ENCODE measurements at places on chromosomes 11 and 22. TPM values are rescaled to one million over a fixed set of nuclear protein-coding genes. Genes with fewer than 3 reads are reported as not detected.
A peak's percentile ranks its signal among the peaks of the same experiment; 100 is the strongest.

ADAMTS8 gene
- not detected for total RNA-seq

GRCh38 chr11:120972621-120973020 is 51.3 kb upstream of the TBCEL start:
- DNase-seq = no peak

OR8D4 gene
- total RNA-seq = not detected

MYRF gene
- 0.27 TPM for total RNA-seq

CLMP gene
- total RNA-seq = not detected

GRCh38 chr22:24695561-24696511 is 78.7 kb downstream of the PIWIL3 start:
- no peak for DNase-seq

GRCh38 chr11:27129686-27130085 is 89.1 kb downstream of the BBOX1 start:
- DNase-seq = no peak

DNA sequence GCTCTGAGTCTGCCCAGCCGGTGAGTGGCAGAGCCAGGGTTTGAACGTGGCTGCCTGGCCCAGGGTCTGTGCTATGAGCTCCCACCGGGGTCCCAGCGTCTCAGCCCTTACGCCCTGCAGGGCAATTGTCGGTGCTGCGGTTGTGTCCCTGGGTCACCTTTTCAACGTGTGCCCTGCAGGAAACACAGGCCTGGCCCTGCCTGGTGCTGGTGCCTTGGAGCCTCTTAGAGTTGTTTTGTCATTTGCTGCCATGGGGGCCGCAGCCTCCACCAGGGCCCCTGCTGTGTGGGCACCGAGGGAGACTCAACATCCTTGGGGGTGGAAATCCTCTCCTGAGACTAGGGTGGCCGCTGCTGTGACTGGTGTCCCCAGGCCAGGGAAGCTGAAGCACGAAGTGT is 50.6 kb upstream of the SLC22A12 start:
- DNase-seq = no peak

GRCh38 chr11:109958821-109959166 is 134.4 kb upstream of the ZC3H12C start:
- DNase-seq = no peak

- DNase-seq = peak; percentile 72
Observed at GRCh38 chr11:118914987-118915386, 10.7 kb downstream of the BCL9L start.

DNA sequence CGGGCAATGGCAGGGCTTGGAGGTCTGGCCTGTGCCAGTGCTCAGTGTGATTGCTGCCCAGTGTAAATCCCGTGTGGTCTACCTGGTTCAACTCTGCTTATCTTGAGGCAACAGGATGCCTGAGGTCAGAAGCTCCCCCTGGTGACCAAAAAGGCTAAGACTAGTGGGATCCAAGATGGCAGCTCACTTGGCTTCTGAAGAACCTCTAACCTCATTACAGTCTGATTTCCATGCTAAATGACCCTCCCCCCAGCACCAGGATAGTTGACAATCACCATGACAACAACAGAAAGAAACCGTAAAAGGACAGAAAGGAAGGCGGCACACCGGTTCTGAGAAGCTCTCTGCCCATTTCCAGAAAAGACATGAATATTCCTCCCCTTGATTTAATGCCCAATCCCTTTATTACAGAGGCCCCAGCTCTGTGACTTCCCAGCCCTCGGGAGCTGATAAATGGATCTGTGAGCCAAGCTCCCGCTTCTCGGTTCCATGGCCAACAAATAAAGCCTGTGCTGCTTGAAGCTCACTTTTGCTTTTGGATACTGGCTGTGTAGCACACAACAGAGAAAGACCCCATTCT is 398.4 kb downstream of the CTTN start:
- no peak for DNase-seq

DNA sequence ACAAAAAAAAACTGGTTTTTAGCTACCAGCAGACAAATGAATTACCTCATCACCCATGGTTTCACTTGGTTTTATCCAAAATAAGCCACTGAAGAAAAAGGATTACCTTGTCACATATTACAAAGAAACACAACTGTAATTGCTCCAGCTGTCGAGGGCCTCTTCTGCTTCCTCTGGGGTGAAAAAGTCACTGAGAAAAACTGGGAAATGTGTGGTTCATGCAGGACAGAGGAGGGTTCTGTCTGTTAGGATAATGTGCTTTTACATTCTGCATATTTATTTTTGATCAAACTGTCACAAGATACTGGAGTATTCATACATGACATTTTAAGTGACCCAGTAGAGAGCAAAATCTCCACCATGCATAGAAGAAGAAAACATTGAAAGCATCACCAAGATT is 211.7 kb downstream of the NAV2 start:
- no peak for DNase-seq

GRCh38 chr11:32105871-32106560 is 15.1 kb downstream of the RCN1 start:
- no peak for DNase-seq

GSTT2B gene
- total RNA-seq = not detected

GRCh38 chr11:122198291-122198983 is 82.4 kb upstream of the BLID start:
- DNase-seq = no peak

TMEM151A gene
- total RNA-seq = 0.17 TPM

- no peak for DNase-seq
Observed at GRCh38 chr22:17627961-17628405, 566 bp downstream of the ATP6V1E1 start.

DNA sequence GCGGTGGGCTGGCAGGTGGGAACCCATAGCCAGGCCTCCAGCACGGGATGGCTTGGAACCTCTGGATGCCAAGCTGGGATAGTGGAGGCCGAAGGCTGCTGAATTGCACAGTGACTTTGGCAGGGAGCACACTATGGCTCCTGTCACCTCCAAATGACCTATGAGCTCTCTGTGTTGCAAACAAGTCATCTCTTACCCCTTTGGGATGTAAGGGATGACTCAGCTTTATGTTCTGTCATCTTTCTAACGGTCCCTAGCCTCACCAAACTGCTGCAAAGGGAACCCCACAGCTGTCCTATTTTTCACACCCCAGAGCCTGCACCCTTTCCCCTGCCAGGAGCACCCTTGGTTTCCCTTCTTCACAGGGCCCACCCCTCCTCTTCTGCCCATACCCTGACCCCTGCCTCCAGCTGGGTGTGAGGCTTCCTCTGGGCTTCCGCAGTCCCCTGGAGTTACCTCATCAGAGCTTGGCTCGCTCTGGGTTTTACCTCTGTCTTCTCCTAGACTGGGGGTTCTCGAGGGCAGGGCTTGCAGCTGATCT is 2.7 kb upstream of the SCUBE1 start:
- DNase-seq = no peak

- no peak for DNase-seq
Observed at GRCh38 chr11:72278905-72279304, 34.9 kb upstream of the PHOX2A start.

ISX gene
- total RNA-seq = not detected

TPBGL gene
- not detected for total RNA-seq

GRCh38 chr11:118625036-118625690 is 17.7 kb downstream of the PHLDB1 start:
- no peak for DNase-seq

DNA sequence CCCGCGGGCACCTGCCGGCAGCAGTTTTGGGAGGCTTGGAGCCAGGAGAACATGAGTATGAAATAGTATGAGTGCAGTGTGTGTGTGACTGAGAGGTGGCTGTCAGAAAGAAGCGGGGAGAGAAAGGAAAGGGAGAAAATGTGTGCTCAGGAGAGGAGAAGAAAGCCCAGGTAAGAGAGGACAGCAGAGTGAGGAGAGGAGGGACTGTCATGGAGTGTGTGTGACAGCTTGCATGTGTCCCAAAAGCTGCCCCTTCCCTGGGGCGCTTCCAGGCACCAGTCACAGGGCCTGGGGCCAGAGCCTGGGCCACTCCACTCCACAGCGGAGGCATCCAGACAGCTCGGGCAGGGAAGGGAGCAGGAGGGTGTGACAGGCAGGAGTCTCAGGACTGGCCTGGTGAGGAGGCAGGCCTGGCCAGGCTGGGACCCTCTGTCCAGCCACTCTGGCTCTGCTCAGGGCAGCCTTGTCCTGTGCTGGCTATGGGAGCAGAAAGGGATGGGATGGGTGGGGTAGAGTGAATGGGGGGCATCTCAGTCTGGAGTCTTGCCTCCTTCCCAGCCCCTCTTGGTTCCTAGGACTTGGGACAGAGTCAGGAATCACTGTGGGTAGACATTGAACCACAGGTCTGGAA is 949 bp downstream of the MMP11 start:
- no peak for DNase-seq

GRCh38 chr11:11985016-11985715 is 23.3 kb downstream of the DKK3 start:
- DNase-seq = no peak

- DNase-seq = no peak
Observed at GRCh38 chr11:93648158-93648557, 13.3 kb upstream of the CEP295 start.

GRCh38 chr11:12439615-12440014 is 62.2 kb downstream of the PARVA start:
- no peak for DNase-seq

DNA sequence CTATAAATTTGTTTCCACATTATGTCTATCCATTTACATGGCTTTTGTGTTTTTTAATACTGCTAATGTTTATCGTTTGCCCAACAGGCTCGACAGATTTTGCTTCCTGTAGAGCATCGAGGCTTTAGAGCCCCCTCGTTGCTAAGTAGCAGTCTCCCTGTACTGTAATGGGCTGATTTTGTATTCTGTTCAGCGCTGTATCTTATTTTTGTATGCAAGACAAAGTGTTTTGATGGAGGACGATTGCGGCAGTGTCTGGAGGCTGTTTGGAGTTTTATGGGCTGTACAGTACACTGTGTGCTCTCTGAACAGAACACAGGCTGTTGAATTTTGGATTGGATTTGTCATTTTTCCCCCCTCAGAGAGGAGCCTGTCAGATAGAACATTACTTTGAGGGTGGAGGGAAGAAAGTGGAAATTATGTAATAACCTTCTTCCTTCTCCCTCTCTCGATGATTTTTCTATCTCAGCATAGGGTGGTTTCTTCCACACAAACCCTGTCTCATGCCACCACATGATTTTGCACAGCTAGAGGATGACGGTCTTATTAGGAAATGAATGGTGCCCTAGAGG is 104.4 kb downstream of the ZBTB16 start:
- no peak for DNase-seq

GRCh38 chr22:50199251-50199721 is 1.5 kb upstream of the SELENOO start:
- no peak for DNase-seq

OR56A1 gene
- not detected for total RNA-seq

NECTIN1 gene
- 3.9 TPM for total RNA-seq

- DNase-seq = peak; percentile 38
Observed at GRCh38 chr22:28594797-28595462, 84.7 kb downstream of the TTC28 start.

SIRT3 gene
- 33.6 TPM for total RNA-seq

DNA sequence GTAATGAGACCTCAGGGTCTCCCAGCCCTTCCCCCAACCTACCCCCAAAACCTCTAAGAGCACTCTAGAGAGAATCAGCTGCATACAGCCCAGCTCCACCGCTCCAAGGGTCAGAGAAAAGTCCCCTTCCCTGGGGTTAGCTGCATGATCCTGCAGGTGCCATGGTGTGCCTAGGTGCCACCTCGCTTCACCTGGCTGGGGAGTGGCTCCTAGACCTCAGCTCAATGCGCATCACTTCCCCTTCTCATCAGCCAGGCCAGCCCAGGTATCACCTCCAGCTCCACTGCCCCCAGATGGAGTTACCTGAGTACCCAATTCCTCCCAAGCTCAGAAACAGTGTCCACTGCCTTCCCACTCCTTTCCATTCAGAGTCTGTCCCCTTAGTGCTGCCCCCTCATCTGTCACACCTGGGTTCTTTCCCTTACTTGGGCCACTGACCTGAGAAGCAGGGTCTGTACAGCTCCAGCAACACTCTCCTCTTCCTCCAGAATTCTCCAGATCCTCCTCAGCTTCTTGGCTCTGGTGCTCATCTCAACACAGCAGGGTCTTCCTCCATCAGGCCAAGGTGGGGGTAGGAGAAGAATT is 1.3 kb downstream of the STARD10 start:
- peak; percentile 59 for DNase-seq
